Gastroesophageal sphincter (tissue), 4 donors: ENCODE measurements at places on chromosomes 4 and X. TPM values are rescaled to one million over a fixed set of nuclear protein-coding genes. Genes with fewer than 3 reads are reported as not detected.

DNA sequence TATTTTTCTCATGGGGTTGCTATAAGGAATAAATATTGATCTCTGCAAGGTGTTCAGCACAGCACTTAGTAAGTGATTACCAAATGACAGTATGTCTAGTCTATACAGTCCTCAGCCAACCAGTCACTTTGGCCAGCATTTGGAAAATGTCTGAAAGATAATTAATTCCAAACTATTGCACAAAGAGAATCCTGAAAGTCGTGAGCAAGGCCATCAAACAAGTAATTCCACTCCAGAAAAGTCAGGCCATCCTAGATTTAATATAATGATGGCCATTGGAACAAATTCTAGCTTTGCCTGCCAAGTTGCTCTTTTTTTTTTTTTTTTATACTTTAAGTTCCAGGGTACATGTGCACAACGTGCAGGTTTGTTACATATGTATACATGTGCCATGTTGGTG is 96.6 kb downstream of the SHROOM3 start:
- H3K27ac ChIP-seq: no peak overlapping the region
- H3K27me3 ChIP-seq: no peaks in the 10 kb centered on the region
- no peak overlapping the region for H3K4me3 ChIP-seq

GRCh38 chrX:68428431-68428830 is 4.9 kb downstream of the OPHN1 start:
- no peaks in the 10 kb centered on the region for H3K27me3 ChIP-seq
- no peaks in the 10 kb centered on the region for H3K4me1 ChIP-seq
- no peak overlapping the region for H3K27ac ChIP-seq
- no peak overlapping the region for H3K4me3 ChIP-seq

The MSN gene
- 249 TPM for total RNA-seq

The RTL5 gene
- 19.0 TPM for total RNA-seq

The FOXP3 gene
- not detected for total RNA-seq

- H3K27me3 ChIP-seq: peaks cover 100% of the 10 kb centered on the region
- H3K27ac ChIP-seq: no peak overlapping the region
- no peaks in the 10 kb centered on the region for H3K4me1 ChIP-seq
- H3K36me3 ChIP-seq: no peaks in the 10 kb centered on the region
- no peak for ATAC-seq
Observed at GRCh38 chr4:8867624-8868320, 3.9 kb downstream of the HMX1 start.

DNA sequence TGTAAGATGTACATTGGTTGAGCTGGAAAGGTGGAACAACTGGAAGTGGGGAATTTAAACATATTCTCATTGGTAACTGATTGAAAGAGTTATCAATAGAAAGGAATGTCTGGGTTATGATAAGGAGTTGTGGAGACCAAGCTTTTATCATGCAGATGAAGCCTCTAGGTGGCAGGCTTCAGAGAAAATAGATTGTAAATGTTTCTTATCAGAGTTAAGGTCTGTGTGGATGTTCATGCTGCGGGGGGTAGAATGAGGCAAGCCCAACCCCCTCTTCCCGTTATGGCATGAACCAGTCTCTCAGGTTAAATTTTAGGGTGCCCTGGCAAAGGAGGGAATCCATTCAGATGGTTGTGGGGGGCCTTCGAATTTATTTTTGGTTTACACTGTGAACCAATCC is 16.0 kb downstream of the ARSD start:
- no peak overlapping the region for H3K4me3 ChIP-seq
- no peak overlapping the region for H3K27ac ChIP-seq
- no peak for ATAC-seq
- no peaks in the 10 kb centered on the region for H3K27me3 ChIP-seq
- no peaks in the 10 kb centered on the region for H3K4me1 ChIP-seq

GRCh38 chrX:5084279-5084678 is 1144.4 kb downstream of the NLGN4X start:
- H3K36me3 ChIP-seq: no peaks in the 10 kb centered on the region
- H3K27me3 ChIP-seq: no peaks in the 10 kb centered on the region
- ATAC-seq: no peak
- no peak overlapping the region for H3K4me3 ChIP-seq
- no peak overlapping the region for H3K27ac ChIP-seq
